Kidney tubule cell (primary cell): ENCODE measurements at places on chromosomes 3 and 15.

GRCh38 chr3:12536423-12536822 lies 8.9 kb downstream of the MKRN2OS start:
- DNase-seq = no peak

DNA sequence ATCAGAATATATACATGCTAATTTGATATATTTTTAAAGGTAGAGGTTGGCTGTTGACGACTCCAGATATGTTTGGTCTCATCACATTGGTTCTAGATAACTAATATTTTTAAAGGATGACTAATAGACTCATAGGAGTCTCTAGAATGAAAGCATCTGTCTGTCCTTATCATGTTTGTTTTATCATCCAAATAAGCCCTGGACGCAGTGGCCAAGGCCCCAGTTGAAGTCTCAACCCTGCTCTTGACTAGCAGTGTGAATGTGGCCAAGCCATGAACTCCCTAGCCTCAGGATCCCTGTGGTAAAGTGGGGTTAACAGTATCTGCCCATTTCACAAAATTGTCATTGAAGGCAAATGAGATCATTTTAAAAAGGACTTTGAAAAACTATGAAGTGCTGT lies 53.6 kb downstream of the ABHD2 start:
- DNase-seq = no peak

- DNase-seq = peak; percentile 25
Observed at GRCh38 chr3:66483006-66483405, 17.8 kb downstream of the LRIG1 start.

GRCh38 chr3:194137008-194137505 lies 1.1 kb downstream of the HES1 start:
- peak; percentile 65 for DNase-seq

DNA sequence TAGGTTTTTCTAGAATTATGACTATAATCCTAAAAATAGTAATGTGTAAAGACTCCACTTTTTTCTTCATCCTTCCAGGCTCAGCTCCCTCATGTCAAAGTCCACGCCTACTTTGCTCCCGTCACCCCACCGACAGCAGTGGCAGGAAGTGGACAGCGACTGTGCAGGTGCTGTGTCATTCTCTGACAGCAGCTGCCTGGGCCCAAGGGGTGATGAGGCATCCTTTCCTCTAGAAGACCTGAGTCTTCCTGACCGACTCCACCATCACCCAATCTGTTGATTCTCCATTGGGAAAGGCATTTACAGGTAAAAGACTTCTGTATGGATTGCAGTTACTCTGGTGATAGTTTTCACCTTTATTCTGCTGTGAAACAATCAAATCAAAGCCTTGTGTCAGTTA lies 54.8 kb downstream of the UBP1 start:
- DNase-seq = peak; percentile 57
